ENCODE measurements at places on chromosomes 12 and 14. TPM values are rescaled to one million over a fixed set of nuclear protein-coding genes. Genes with fewer than 3 reads are reported as not detected.

Gene FMNL3
- total RNA-seq, result 2.5 TPM

Gene CEBPE
- total RNA-seq, result 0.08 TPM

Gene GCH1
- 4.2 TPM for total RNA-seq

Gene B3GNT4
- total RNA-seq, result 0.86 TPM

Gene VDR
- total RNA-seq, result 3.0 TPM

Gene PRPH
- total RNA-seq, result 1.6 TPM

Gene OR4N2
- total RNA-seq, result not detected

Gene TAS2R9
- not detected for total RNA-seq

Gene SMCO3
- total RNA-seq, result not detected

Gene ZC2HC1C
- total RNA-seq, result 5.6 TPM

Gene CLEC1A
- not detected for total RNA-seq

Gene CRIP2
- total RNA-seq, result 116 TPM

Gene C12orf56
- 0.03 TPM for total RNA-seq

Gene PTGER2
- 3.3 TPM for total RNA-seq

Gene TMEM30B
- total RNA-seq, result 0.30 TPM

Gene BEGAIN
- total RNA-seq, result 7.0 TPM

Gene SIX1
- 7.5 TPM for total RNA-seq

Gene FLRT2
- total RNA-seq, result 3.0 TPM

Gene ZDHHC22
- 0.23 TPM for total RNA-seq

Gene NRL
- total RNA-seq, result 0.59 TPM

Gene PMCH
- total RNA-seq, result not detected

Gene CIROP
- not detected for total RNA-seq

Gene KRT75
- 0.08 TPM for total RNA-seq

Gene SLC25A47
- not detected for total RNA-seq

Gene NCKAP5L
- 8.1 TPM for total RNA-seq

Gene PLEKHG7
- not detected for total RNA-seq

Gene CCDC38
- 0.07 TPM for total RNA-seq

Gene MOK
- 22.0 TPM for total RNA-seq

Gene HSPB8
- total RNA-seq, result 22.0 TPM

Gene CSRP2
- 21.3 TPM for total RNA-seq

Gene TPPP2
- total RNA-seq, result not detected

Gene RNASE8
- total RNA-seq, result not detected

Gene KCNA1
- not detected for total RNA-seq

Gene RD3L
- not detected for total RNA-seq

Gene FBXO34
- total RNA-seq, result 12.2 TPM

Gene BTBD6
- 40.8 TPM for total RNA-seq

Gene CLEC7A
- total RNA-seq, result not detected

Gene KRT85
- total RNA-seq, result not detected

Data from A549 treated with Hydrocortisone at 1 μM for 4 hours (cell line).